Muscle of back (tissue), 13 donors: ENCODE measurements at places on chromosomes 1 and 21. TPM values are rescaled to one million over a fixed set of nuclear protein-coding genes. Genes with fewer than 3 reads are reported as not detected.

- no peak for DNase-seq
Measured at GRCh38 chr21:35547946-35548774, 499.1 kb upstream of the RUNX1 start.

LYPD8 gene
- not detected for polyA plus RNA-seq

DNA sequence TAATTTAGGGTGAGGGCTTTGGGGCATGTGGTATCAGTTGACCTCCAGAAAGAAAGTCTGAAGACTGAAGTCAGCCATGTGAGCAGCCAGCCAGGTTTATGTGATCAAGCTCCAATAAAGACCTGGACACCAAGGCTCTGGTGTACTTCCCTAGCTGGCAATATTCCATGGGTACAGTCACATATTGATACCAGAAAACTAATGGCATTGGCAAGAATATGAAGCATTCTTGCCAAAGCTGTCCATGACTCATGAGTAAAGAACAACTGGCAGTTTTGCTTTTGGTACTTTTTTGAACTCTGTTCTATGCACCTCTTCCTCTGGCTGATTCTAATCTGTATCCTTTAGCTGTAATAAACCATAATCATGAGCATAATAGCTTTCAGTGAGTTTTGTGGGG, 415.3 kb upstream of the CAMK1G start:
- no peak for DNase-seq

DNA sequence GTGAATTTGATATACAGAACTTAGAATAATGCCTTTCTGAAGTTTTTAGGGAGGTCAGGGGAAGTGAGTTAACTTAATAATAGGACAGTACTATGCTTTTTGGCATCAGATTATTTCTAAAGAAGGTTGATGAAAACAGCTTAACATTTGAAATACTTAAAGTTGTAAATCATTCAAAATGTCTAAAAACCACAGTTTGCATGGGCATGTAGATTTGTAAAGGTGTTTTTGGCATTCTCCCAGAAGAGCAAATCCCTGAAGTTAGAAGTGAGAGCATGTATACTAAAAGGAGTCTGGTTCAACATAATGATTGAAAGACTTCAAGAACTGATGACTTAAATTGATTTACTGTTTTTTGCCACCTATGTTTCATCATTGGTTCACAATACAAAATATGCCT, 6.7 kb downstream of the DR1 start:
- no peak for DNase-seq

DNA sequence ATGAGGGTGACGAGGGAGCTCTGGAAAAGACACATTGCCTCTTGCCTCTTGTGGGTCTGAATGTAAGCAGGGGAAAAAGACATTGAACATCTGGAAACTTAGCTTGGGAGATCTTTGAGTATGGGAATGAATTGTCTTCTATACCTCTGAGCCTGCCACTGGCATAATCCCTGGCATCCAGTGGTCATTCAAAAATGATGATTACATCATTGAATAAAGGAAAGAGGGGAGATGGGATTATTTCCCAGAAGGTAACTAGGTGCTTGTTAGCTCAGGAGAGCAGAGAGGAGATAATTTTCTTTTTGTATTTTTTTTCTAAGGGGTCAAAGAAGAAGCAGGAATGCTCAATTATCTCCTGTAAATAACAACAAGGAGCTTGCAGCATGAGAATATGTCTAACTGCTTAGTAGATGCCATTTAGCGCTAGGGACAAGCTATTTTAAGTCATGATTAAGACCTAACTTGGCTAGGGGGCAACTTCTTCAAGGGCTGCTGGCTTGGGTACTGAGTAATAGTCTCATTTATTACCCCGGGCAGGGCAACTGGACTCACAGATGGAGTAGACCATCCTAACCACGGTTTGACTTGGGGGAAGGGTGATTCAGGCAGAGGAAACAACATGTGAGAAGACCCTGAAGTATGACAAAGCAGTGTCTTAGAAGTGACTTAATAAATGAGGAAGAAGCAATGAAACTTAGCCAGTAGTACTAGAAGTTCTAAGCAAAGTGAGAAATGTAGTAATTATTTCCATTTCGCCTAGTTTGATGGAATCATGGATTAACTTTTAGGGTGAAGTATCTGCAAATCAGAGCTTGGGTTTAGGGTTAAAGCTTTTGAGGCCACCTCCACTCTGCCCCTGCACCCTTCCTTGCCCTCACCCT, 11.0 kb upstream of the XCL2 start:
- no peak for DNase-seq

DNA sequence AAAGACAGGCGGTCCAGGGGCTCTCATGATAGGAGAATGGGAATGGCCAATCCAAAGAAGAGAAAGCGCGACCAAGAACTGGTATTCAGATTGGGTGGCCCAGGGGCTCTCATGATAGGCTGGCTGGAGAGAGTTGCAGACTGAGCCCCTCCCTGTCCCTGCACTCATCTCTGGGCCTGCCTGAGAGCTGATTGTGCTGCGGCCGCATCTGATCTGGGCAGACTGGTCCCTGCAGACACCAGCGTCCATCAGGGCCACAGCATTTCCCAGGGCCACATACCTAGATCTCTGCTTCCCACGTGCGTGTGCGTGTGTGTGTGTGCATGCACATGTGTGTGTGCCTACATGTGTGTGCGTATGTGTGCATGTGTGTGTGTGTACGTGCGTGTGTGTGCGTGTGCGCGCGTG, 30.4 kb upstream of the MAN1C1 start:
- DNase-seq = no peak

TMPRSS15 gene
- polyA plus RNA-seq = 0.66 TPM

LCE1F gene
- polyA plus RNA-seq = not detected

GRCh38 chr1:91783423-91784170, 102.4 kb downstream of the TGFBR3 start:
- no peak for DNase-seq

- DNase-seq = no peak
Measured at GRCh38 chr1:1098681-1099421, 17.0 kb downstream of the C1orf159 start.

F5 gene
- polyA plus RNA-seq = 0.24 TPM

DNA sequence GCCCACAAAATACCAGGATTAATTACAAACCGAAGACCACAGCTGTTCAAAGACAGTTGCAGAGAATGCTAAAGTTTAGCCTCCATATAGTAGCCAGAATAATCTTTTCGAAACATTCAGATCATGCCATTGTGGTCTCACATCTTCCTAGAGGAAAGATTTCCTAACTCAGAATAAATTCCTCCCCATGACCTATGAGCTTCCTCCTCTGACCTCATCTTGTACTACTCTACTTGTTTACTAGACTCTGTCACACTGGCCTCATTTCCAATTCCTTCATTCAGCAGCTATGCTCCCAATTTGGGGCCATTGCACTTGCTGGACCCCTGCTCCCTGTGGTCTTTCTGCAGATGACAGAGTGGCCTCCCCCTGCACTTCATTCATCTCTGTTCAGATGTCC, 71.8 kb upstream of the LRRC53 start:
- no peak for DNase-seq

GRCh38 chr1:204275695-204276370, 62.0 kb upstream of the GOLT1A start:
- no peak for DNase-seq

DNA sequence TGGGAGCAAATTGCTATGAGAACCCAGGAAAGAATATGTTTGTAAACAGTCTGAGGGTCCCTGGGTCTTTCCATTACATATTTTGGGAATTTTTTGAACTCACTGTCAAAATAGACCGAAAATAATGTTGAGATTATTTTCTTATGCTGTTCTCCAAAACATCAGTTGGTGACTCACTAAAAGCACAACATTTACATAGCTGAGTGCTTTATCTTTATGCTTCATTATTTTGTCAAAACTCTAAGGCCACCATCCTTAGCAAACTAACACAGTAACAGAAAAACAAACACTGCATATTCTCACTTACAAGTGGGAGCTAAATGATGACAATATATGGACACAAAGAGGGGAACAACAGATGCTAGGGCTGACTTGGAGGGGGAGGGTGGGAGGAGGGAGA, 459.3 kb downstream of the ADGRL2 start:
- DNase-seq = no peak

DNA sequence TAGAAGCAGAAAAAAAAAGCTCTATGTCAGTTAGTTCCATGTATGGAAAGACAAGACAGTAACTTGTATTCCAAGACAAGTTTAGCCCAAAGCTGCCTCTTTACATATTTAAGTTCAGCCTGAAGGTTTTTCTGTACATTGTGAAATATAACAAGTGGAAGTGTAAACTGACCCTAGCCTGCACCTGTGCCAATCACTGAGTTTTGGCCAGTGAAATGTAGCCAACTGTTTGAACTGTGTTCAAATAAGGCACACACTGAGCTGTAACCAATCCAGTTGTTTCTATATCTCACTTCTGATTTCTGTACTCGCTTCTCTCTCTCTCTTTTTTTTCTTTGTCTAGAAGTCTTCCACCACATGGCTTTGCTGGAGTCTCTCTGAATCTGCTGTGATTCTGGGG, 1227.1 kb downstream of the NCAM2 start:
- DNase-seq = no peak

GRCh38 chr21:45870421-45870820, 111.1 kb upstream of the COL6A1 start:
- DNase-seq = no peak

GRCh38 chr1:150152772-150153456, 3.2 kb downstream of the PLEKHO1 start:
- no peak for DNase-seq

WNT2B gene
- 8.5 TPM for polyA plus RNA-seq

GRCh38 chr1:236156512-236157208, 14.3 kb downstream of the GPR137B start:
- no peak for DNase-seq

GRCh38 chr1:197140121-197140520, 6.3 kb downstream of the ASPM start:
- no peak for DNase-seq

GRCh38 chr1:202861420-202862132, 27.4 kb downstream of the RABIF start:
- DNase-seq = peak; percentile 77

AMY2A gene
- not detected for polyA plus RNA-seq

DNA sequence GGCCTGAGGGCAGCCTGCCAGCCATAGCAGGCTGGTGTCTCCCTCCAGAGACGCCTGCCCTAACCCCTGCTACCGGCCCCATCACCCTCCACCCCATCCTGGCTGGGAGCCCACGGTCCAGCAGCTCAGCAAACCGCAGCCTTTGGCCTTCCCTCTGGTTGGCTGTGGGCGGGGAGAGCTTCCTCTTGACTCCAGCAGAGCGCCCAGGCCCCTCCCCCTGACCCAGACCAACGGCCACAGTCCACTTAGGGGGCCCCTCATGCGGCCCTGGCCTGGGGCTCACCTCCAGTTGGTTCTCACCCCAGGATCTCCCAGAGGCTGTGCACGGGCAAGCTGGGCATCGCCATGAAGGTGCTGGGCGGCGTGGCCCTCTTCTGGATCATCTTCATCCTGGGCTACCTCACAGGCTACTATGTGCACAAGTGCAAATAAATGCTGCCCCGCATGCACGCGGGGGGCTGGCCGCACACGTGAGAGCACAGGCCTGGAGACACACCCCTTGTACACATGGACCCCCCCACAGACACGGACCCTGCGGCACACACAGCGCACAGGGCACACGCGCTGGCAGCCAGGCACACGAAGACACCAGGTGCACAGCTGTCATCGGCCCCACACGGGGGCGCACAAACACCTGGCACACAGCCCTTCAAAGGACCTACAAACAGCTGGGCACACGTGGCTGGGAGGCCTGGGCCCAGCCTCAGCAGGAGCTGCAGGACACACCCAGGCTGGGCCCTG, 3.1 kb downstream of the SMIM1 start:
- no peak for DNase-seq

DNA sequence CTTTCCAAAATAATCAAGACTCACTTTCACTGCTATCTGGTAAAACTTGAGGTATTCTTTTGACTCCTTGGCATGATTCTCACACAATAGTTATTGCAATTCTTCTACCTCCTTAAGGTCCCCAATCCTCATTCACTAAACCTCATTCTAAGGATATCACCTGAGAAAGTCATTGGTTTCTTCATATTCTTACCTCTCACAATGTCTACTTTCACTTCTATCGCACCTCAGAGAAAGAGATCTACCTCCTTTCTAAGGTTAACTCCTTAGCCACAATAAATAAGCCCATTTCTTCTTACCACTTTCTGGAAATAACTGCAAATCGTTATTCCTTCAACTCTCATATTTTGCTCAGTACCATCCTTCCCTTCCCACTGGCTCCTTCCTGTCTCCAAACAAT, 18.7 kb downstream of the HNRNPR start:
- DNase-seq = no peak

SH3BGR gene
- polyA plus RNA-seq = 156 TPM

DNA sequence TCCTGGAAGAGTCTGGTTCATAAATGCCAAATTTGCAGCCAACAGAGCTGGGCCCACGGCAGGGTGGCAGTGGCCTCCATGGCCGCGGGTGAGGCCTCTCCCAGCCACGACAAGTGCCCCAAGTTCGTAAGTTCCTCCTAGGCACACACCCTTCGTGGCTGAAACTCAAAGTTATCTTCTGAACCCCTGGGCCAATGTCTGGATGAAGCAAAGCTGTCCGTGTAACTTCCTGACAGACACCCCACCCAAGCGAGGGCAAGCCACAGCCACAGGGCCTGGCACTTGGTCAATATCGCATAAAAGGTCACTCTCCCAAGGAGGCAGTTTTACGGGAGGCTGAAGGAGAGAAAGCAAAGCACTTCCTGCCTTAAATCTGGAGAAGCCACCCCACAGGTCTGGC, 27.8 kb upstream of the GPR153 start:
- DNase-seq = no peak

DNA sequence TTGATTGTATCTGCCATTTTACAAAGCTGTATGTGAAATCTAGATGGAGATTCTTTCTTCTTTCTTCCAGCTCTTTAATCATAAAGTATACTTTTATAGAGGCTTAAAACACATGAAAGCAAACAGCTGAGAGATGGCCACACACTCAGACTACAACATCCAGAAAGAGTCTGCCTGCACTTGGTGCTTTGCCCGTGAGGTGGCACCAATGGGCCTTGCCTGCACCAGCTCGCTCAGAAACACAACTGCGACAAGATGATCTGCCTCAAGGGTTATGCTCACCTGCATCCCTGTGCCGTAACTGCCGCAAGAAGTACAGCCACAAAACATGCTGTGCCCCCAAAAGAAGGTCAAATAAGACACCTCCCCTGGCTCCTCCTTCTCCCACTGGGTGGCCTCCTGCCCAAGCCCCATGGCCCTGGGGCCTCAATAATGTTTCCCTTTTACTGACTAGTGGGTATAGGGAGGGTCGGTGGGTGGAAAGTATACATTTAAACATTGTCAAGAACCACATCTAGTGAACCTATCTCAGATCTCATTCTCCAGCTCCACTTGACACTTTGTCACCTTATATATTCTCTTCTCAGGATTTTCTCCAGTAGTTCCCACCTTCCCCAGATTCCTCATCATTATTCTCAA, 66.7 kb upstream of the ANGPTL3 start:
- DNase-seq = peak; percentile 30

DNA sequence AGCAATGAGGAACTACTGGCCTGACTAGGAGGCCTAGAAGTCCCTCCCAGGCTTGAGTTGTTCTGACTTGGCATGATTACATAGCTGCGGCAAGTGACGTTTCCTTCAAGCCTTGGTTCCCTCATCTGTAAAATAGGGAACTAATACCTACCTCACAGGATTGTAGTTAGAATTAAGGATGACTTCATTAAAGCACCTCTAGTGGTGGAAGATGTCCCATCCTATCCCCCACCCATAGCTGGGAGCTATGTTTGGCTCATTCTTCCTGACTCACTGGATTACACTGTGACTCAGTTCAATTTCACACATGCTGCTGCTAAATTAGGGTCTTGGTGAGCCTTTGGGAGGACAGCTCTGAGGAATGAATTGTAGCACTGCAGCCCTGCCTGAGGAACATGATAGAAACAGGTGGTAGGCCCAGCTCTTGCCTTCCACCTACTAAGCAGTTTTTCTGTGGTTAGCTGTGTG, 6.0 kb upstream of the SHISA4 start:
- DNase-seq = peak; percentile 43

APCS gene
- not detected for polyA plus RNA-seq
